Cardiac fibroblast (primary cell): ENCODE measurements at places on chromosomes 3 and 15.

DNA sequence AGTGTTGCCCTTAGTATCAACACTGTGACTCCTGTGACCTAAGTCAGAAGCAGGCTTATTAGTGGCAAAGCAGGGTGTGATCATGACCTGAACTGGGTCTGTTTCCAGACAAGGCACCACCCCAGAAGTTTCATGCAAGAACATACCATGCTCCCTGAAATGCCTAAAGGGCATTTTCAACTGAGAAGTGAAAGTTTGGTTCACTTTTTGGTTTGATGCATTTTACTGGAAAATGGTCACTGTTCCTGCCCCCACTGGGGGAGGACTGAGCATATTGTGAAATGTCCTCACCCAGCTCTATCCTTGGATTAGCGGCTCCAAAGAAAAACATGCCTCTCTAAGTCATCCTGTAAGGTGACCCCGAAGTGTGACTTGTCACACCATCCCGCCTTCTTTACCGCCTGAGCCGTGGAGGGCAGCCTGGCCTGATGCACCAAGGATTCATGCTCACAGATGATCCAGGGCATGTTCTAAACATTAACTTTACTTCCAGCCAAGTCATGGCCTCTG is 3.1 kb upstream of the FAM240A start:
- no peak for DNase-seq

GRCh38 chr15:63669074-63669473 is 71.9 kb downstream of the FBXL22 start:
- no peak for DNase-seq

GRCh38 chr15:39061952-39062464 is 497.4 kb upstream of the RASGRP1 start:
- no peak for DNase-seq

- no peak for DNase-seq
These were observed at the start of gene CCDC54 for GRCh38 chr3:107377151-107377550. CCDC54 (plus strand) TSS chr3:107377439; CDS start chr3:107377588, 149 bp downstream.

DNA sequence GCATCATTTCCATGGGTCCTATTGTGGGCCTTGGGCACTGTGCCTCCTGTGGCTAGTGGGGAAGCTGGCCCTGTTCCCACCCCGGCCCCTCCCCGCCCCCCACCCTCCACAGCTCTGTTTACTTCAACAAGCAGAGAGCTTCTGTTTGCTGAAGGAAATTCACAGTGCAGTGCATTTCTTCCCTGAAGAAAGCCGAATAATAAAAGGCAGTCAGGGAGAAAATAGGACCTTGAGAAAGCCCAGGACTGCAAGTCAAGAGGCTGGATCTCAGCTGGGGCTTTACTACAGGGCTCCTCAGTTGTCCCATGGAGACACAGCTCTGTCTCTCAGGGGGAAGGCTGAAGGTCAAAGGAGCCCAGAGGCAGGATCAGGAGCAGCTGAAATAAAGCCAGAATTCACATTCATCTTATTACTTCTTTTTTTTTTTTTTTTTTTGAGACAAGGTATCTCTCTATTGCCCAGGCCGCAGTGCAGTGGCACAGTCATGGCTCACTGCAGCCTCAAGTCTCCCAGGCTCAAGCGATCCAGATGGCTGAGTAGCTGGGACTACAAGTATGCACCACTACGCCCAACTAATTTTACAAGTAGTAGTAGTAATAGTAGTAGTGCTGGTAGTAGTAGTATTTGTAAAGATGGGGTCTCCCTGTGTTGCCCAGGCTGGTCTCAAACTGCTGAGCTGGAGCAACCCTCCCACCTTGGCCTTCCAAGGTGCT is 33.0 kb upstream of the LACTB start:
- DNase-seq: no peak

GRCh38 chr3:161851941-161852566 is 355.4 kb downstream of the OTOL1 start:
- peak; percentile 71 for DNase-seq

DNA sequence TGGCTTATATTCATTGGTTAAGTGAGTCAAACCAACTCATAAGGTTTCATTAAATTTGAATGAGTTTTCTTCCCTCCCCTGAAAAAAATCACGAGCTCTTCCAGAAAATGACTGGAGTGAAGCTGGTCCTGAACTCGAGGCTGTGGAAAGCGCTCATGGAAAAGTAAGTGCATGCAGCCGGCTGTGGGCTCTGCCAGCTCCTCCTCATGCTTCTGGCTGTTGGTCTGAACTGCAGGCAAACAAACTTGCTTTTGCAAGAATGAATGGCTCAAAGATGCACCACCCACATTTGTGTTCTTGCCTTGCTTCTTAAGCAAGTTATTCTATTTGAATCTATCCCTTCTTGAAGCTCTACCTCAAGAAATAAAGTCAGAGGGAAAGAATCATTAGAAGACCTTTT is 6.2 kb downstream of the ETV5 start:
- DNase-seq: no peak

DNA sequence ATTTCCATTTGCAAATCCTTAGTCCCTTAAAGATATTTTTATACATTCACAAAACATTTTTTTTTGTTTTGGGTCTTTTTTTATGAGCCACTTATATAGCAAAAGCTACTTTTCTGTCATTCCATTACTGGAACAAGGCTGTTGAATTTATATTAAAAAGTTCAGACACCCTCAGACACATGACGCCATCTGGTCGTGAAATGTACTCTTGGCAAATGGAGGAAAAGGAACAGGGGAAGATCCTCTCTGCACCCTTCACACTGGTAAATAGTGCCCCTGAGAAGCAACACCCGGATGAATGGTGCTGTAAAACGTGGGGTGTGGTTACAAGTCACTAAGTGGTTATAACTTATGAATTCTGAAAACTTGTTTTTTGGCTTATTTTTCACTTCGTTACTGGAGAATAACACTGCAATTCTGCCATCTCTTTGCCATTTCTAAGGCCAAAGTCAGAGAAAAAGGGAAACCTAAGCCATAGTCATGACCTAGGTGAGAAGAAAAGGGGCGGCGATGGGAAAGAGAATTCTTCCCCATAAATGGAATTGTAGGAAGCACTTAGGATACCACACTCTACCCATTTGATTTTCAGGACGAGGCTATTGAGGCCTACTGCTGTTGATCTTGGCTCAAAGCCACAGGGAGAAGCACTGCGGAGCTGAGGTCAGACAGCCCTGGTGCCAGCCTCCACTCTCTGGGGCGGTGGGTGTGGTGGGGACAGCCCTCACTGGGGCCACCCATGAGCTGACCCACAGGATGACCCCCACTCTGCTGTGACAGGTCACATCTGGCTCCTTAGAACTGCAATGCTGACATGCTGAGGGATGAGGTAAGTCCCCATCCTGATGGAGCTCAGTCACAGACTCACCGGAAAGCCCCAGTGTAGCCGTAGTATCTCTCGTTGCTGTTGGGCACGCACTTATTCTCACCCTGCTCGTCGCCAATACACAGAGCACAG is 21.9 kb downstream of the LTF start:
- DNase-seq: no peak

DNA sequence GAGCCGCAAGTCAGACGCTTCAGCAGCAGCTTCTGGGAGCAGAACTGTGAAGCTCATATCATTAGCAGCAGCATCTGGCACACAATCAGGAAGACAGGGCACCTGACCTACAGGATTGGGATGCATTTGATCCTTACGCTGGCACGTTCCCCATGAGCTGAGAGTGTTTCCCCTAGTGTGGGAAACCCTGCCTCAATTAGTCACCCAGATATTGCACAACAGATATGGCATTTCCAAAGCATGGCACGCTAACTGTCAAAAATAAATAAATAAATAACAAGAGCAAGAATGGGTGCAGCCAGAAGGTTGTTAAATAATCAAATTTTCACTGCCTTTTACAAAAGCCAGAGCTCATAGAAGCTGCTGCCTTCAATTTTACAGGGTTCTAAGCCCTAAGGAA is 189.6 kb upstream of the THBS1 start:
- peak; percentile 62 for DNase-seq

GRCh38 chr15:67504056-67504455 is 16.9 kb upstream of the C15orf61 start:
- DNase-seq: no peak

GRCh38 chr3:36957862-36958686 is 13.2 kb upstream of the TRANK1 start:
- DNase-seq: no peak

DNA sequence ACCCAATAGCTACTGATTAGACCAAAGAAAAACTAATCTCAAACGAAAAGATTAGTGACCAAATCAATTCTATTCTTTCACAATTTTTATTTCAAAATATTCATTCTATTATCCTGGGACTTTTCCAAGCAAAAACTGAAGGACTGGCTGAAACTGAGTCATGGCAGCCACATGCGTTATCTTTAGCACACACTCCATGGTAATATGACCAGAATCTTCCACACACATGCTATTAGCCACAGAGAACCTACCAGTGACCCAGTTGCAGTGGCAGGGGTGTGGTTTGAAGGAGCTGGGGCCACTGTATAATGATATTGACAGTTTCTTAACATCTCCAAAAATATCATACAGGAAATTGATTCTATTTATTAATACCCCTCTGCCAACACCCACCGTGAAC is 154.8 kb upstream of the ABI3BP start:
- no peak for DNase-seq
